ENCODE measurements at places on chromosomes 3 and 15.

- no peak for DNase-seq
Observed at GRCh38 chr3:31592764-31593163, 60.0 kb downstream of the STT3B start.

DNA sequence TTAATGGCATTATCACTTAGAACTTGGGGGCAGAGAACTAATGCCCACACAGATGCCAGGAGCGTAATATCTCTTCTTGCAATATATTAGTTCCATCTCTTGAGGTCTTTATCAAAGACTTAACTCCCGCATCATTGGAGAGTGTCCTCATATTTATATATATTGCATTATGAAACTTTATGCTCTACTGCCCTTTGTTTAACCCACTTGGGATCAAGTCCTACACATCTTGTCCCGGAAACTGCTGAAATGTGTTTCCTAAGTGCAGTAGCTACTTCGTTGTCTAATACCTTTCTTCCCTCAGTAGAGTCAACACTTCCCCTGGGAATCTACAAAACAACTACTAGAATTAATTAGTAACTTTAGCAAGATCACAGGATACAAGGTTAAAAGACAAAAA, 1029.2 kb downstream of the OTOL1 start:
- no peak for DNase-seq

GRCh38 chr3:158121295-158121694, 11.4 kb downstream of the RSRC1 start:
- DNase-seq: no peak

DNA sequence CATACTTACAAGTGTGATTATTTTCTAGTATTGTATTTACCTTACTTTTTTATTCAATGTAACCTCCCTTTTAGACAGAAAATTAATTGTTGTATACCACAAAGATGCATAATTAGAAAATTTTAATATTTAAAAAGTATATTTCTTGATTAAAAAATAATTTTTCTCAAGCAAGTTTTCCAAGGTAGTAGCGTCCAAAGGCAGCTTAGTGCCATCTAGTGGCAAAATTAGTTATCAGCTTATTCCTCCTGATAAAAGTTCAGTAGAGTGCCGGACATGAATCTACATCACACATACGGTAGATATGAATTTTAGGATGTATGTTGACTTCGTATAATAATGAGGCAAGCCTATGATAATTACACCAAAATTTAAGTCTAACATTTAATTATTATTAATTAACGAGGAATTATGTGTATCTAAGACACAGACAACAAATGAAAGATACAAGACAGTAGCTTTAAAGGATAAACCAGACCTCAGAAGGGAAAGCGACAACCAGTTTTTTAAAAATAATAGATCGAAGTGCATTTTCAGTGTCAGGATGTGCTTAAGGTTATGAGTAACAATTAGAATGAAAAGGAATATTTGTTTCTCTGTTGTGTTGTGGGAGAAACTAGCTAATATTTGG, 405.9 kb downstream of the ROBO1 start:
- peak; percentile 1 for DNase-seq

DNA sequence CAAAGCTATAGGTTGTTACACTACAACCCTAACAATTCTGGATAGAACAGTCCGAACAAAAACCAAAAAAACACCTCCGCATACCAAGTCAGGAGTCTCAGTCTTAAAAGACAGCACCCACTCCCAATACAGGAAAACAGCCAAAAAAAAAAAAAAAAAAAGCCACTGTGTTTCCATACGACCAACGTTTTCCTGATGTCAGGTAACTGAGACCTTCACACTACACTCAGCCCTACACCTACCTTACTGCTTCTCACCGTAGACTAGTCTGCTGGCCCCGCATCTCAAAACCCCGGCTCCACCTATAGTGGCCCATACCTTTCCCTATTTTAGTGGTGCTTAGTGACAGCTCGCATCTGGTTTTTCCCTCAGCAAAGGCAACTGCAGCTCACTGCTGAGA, 339.5 kb upstream of the ADAMTS9 start:
- no peak for DNase-seq

Measured in GM19239 (cell line).